ENCODE measurements at places on chromosomes 6 and 20.

DNA sequence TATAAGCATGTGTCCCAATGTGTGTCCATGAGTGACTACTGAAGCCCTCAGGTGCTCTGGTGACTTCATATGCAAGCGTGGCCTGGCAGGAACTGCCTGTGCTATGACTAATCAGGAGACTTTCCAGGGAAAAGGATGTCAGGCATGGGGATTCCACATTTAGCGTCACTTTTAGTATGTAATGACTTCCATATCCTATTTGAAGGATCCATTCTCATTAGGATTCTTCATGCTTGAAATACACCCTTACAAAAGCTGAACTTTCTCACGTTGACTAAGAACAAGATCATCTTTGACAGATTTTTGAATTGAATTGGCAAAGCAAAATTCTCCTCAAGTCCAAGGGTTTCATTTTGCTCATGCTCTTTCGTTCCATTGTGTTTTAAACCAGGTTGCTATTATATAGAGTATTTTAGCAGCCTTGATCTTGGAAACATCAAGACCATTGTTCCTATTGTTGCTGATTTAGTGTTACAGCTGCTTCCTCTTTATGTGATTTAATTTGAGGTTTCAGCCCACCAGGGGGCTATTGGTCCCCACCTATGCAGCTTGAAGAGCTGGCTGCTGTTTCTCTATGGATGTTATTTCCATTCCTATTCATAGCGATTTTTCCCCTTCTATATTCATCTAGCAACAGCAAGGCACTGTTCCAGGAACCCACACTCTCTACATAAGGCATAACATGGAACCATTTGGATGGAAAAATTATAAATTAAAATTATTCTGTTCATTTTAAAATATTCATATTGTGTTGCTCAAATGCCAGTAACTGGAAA lies 418.6 kb downstream of the CDKAL1 start:
- DNase-seq = no peak

GRCh38 chr6:143261899-143262436 lies 188.5 kb downstream of the ADAT2 start:
- no peak for DNase-seq

DNA sequence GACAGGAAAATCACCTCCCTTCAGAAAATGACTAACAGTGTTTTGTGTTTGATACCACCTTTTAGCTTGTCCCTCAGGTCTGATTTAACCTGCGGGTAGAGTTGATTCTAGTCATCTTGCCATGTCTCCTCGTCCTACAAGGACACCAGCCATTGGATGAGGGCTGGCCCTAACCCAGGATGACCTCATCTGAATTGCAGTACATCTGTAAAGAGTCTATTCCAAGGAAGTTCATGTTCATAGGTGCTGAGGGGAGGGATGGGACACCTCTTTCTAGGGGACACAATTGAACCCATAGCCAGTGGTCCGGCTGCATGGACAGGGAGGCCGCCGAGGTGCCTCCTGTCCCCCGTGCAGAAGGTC lies 52.0 kb upstream of the DACT2 start:
- no peak for DNase-seq

DNA sequence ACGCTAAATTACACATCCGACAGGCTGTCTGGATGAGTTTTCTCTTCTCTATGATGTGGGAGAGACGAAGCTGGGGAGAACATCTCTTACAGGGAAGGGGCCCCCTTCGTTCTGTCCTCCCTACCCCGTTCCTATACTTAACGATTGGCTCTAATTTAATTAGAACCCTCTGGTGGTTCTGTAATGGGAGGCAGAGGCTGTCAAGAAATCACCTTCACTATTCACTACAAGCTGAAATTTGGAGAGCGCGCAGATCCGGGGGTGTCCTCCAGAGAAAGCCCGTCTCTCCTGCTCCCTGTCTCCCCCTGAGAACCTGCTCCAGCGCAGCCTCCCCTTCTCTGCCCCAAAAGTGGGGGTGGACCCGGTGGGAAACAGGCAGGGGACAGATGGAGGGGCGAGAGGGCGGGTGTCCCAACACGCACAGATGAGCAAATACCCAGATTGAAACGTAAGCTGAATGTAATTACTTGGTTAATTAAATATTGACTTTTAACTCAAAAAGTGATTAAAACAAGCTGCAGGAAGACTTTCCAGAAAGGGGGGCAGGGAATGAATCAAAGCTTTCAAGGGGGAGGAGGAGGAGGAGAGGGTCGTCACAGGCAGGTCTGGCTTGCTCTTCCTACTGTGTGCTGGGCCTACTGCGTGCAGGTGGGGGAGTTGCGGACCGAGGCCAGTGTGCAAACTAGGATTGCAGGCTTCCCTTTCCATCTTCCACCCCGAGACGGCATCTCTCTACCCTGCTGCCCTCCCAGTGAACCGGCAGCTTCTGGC lies 1.3 kb downstream of the SULF2 start:
- no peak for DNase-seq

DNA sequence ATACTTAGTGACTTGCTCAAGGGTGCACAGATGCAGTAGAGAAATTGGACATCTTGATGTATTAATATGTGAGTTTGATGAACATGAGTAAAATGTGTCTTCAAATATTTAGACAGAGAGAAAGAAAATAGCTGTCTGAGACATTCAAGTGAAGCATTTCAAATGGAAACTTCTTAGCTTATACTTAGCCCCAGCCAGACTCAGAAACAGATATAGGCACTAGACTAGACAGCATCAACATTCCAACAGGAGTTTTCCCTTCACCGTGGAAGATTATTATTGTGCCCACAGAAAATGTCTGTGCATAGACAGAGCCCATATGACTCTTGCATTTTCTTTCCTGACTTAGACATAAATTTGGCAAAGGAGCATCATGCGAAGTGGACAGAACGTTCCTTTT lies 443.0 kb downstream of the PLCB1 start:
- DNase-seq = no peak

- no peak for DNase-seq
Measured at GRCh38 chr6:104017410-104018381, 842.0 kb downstream of the HACE1 start.

GRCh38 chr20:33443006-33443511 lies 504 bp downstream of the SNTA1 start:
- peak; percentile 80 for DNase-seq

DNA sequence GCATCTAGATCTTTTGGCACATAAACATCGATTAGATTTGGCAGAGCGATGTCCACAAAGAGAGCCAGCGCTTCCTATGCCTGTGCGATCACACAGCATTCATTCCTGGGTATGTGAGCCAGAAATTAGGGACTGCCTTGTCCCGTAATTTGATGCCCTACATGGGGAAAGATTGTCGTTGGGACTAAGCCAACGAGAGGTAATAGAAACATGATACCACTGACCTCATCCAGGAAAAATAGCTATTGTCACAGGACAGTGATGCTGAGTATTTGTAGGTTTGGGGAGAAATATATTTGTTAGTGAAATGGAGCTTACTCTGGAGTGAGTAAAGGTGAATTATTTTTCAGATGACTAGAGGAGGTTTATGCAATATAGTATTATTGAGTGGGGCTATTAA lies 154.0 kb downstream of the TSHZ2 start:
- DNase-seq = peak; percentile 19

GRCh38 chr20:56451056-56451765 lies 17.2 kb upstream of the RTF2 start:
- no peak for DNase-seq
